ENCODE measurements at places on chromosomes 5 and 9.

DNA sequence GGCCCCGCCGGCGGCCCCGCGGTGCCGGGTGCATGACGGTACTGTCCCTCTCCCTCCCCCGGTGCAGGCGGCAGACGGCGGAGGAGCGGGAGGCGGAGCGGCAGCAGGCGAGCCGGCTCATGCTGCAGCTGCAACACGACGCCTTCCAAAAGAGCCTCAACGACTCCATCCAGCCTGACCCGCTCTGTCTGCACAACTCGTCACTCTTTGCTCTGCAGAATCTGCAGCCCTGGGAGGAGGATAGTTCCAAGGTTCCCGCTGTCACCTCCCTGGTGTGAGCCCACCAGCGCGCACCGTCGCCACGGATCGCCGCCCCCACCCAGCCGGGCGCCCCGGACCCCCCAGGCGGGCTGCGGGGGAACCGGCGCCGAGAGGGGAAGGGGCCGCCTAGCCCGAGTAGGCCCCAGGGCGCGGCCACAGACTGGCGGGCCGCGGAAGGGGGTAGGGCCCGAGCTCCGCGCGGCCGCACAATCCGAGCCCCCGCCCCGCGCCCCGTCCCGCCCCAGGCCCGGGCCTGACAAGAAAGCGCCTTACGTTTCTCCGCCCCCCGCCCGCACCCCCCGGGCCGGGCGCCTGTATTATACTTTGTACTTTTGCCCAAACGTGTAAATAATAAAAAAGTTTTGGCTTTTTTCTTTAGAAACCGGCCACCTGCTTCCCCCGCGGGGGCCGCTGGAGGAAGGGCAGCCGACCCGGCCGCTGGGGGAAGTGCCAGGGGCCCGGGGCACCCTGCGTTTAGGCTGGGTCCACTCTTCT, 2.5 kb downstream of the TLX3 start:
- no peak for DNase-seq

GRCh38 chr5:81286059-81286617, 15.2 kb upstream of the ZCCHC9 start:
- DNase-seq: no peak

- DNase-seq: no peak
Measured at GRCh38 chr5:108623826-108624225, 123.9 kb upstream of the FER start.

DNA sequence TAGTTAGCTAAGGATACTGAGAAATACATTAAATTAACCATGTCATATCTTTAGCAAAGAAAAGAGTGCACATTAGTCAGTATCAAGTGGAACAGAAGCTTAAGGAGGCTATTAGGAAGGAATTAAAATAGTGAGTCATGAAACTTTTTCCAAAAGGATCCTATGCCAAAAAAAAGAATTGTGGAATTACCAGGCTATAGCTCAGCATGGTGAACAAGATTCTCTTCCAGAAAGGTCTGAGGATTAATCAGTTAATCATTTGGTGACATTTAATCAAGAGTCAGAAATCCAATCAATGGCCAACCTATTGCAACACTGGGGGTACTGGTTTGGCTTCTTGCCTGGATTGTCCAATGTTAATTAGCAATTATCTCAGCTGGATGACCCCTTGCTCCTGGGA, 244.5 kb upstream of the NMUR2 start:
- no peak for DNase-seq

GRCh38 chr5:172444626-172445365, 9.5 kb downstream of the SH3PXD2B start:
- no peak for DNase-seq

DNA sequence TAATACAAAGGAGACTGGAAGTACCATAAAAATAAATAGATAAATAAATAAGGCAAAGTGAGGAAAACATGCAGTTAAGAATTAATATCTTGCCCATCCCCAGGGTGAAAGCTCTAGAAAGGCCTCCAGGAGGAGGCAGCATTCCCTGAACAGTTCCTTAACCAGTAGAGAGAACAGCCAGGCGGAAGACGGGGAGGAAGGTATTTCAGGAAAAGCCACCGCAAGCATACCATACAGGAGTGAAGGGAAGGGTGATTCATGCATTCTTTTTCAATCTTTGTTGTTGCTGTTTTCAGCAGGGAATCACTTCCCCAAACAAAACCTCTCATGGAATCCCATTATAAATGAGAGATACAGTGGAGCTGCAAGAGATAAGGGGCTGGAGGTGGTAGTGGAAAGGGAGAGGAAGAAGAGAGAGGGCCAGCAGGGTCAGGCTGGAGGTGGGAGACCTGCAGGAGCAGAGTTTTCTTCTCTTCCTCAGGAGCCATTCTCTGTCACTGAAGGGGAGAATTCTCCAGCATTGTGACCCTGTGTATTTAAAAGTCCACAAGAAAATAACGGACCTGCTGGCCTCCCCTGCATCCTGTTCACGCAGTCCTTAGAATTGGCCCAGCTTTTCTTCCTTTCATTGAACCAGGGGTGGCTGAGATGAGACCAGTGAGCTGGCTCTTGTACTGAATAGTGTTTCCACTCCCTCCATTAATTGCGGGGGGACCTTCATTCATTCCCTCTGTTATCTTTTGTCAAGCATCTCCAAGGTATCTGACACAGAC, 255.9 kb downstream of the FAM114A2 start:
- DNase-seq: no peak

DNA sequence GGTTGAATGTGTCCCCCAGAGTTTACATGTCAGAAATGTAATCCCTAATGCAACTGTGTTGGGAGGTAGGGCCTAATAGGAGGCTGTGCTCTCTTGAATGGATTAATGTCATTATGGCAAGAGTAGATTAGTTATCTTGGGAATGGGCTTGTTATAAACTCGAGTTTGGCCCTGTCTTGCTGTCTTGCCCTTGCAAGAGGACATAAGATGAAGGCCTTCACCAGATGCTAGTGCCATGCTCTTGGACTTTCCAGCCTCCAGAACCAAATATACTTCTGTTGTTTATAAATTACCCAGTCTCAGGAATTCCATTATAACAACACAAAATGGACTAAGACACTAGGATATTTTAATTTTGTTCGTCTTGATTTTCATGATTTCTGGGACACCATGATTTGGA, 5.4 kb downstream of the PIK3R1 start:
- no peak for DNase-seq

DNA sequence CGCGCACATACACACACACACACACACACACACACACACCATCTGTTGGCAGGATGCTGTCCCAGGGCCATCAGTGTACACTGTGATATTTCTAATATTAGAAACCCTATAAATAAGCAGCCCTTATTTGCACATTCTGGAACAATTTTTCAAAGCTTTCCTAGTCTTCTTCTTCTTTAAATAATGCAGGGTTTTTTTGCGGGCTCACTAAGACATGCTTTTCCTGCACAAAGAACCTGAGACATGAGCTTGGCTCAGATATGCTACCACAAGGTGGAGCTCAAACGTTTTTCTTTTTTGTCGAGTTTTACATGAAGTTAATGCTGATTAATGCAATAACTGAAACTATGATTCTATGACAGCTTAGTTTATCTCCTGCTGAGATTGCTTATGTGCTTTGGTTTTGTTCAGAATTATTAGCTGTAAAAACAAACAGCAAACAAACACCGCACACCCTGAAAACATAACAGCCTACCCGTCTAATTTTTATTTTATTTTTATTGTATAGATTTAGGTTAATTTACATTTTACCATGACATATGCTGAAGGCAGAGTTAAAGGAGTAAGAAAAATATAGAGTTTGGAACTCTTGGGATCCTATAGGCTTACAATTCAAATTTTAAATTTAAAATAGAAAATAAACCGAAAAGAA, 95.8 kb downstream of the ALDH1A1 start:
- no peak for DNase-seq

- DNase-seq: peak; percentile 11
Measured at GRCh38 chr5:113520429-113520828, 6.9 kb downstream of the YTHDC2 start.

- DNase-seq: no peak
Measured at GRCh38 chr9:131494296-131494870, 8.3 kb upstream of the POMT1 start.

- no peak for DNase-seq
Measured at GRCh38 chr5:52867809-52868208, 80.1 kb downstream of the ITGA1 start.

DNA sequence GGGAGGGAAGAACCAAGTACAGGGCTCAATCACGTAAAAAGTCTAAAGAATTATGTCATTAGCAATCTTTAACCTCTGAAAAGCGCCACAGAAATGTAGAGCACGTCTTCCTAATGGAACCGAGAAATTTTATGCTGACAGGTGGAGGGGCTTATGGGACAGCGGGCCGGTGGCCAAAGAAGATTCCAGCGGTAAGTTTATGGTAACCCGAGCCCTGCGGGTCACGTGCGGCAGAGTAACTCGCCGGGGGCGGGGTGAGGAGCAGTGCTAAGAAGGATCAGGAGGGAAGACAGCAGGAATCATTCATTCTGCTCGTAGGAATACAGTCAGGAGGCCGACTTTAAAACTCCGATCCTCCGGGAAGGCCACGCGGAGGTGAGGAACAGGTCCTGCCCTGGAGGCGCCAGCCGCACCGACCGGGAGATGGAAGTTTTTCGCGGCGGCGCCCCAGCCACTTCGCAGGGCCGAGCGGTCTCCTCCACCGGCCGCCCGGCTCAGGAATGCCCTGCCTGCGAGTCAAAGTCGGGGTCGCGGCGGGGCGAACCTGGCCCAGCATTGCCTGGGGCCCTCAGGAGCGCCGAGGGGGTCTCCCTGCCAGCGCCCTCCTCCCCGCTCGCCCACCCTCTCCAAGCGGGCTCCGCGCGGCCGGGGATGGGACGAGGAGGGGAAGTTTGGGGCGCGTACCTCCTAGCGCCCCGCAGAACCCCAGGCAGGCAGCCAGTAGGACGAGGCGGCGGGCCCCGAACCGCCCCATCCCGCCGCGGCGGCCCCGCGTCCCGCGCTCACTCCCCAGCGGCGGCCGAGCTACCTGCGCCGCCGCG, 101.8 kb downstream of the ESM1 start:
- no peak for DNase-seq

DNA sequence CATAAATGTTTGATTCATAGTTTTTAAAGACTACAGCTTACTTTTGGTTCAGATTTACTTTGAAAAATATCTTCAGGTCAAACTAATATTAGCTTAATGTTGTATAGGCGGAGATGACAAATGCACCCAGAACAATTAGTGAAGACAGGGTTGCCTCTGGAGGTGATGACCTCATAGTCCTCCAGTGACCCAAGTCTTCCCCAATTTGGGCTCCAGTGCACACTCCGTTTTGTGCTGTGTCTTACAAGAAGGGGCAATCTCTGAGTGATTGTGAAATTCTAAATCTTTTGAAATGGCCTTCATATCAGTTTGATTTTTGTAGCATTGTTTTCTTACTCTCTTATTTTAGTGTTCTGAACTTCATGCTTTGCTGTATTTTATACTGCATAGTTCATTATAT, 57.6 kb downstream of the DENND4C start:
- DNase-seq: no peak

GRCh38 chr5:151320481-151320880, 16.9 kb upstream of the SLC36A3 start:
- no peak for DNase-seq

DNA sequence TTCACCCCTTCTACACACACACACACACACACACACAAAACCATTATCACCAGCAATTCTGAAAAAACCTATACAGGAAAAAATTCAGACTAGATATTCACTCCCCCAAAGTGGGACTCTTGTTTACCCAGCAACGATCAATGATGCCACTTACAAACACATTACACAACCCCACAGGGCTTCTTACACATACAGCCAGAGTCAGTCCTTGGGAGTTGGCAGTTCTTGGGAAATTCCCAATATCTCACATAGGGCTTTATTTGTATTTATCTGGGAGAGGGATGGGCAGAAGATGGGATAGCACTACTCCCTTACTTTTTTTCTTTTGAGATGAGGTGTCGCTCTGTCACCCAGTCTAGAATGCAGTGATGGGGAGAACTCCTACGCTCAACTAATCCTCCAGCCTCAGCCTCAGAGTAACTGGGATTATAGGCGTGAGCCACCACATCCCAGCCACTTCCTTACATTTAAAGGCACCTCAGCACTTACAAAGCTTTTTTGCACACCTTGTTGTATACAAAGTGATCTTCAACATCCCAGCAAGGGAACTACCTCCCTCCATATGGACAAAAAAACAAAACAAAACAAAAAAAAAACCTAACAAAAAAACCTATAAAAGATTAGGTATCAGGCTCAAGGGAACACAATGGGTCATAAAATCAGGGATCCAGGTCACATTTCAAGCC, 168.4 kb downstream of the TSSK1B start:
- DNase-seq: no peak

DNA sequence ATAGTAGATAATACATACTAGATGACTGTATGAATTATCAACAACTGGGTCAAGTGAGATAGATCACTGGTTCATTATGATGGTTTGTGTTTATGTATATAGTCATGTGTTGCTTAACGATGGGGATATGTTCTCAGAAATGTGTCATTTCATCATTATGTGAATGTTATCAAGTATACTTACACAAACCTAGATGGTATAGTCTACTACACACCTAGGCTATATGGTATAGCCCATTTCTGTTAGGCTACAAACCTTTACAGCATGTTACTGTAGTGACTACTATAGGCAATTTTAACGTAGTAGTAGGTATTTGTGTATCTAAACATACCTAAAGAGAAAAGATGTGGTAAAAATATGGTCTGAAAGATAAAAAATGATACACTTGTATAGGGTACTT, 31.0 kb downstream of the TMEM38B start:
- no peak for DNase-seq

GRCh38 chr9:25260046-25260445, 418.2 kb downstream of the TUSC1 start:
- DNase-seq: no peak

GRCh38 chr9:14156046-14156445, 157.9 kb downstream of the NFIB start:
- DNase-seq: no peak

DNA sequence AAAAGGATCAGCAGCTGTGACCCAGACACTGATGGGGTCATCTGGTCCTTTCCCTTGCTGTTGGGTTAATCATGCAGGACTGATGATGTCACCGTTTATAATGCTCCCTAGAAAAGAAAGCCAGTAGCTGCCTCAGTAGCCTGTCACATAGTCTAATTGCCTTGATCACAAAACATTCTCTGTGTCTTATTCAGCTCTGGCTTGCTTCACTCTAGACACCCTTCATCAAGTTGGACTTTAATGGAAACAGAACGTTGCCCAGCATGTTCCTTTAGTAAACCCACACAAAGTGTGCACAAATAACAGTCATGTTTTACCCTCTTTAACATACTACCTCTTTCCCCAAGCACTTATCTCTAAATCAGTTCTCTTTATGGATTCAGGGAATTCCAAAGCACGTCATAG, 170.8 kb downstream of the SGCD start:
- DNase-seq: no peak

DNA sequence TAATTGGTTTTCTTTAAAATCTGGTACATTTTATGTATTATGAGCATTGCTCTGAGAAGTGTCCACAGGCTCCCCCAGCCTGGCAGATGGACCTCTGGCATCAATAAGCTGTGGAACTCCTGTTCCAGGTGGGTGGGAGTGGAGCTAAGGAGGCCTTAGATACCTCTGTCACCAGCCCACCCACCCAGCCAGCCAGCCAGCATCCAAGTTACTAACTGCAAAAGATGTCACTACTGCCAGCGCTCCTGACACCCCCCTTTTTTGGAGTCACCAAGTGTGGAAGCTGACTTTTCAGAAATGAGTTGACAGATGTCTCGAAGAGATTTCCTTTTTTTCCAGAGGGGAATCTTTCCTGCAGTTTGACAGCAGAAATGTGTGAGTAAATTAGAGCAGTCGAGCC, 111.2 kb downstream of the GALNT10 start:
- no peak for DNase-seq
